ENCODE measurements at places on chromosomes 5 and 9. TPM values are rescaled to one million over a fixed set of nuclear protein-coding genes. Genes with fewer than 3 reads are reported as not detected.
A peak's percentile ranks its signal among the peaks of the same experiment; 100 is the strongest.

Gene ANKDD1B
- total RNA-seq = not detected

- DNase-seq = no peak
Observed at GRCh38 chr9:134942011-134942787, 24.5 kb upstream of the FCN1 start.

- peak; percentile 40 for DNase-seq
Observed at GRCh38 chr5:15254607-15255006, 245.4 kb upstream of the FBXL7 start.

DNA sequence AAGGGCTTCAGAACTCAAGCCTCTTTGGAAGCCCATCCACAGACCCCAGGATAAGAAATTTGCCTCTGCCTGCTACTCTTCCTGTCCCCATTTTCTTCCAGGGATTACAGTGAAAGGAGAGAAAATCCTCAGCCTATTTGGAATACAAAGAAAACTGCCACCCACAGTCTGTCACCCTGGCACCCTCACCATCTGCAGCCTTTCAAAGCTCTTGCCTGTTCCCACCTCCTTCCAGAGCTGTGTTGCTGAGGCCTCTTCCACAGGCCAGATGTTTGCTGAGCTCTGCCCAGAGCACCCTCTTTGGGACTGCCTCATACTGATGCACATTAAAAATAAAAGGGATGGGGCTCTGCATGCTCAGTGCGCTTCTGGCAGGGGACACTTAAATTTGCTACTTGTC, 35.9 kb upstream of the TAF1L start:
- DNase-seq = no peak

Gene NXNL2
- total RNA-seq = 3.2 TPM

DNA sequence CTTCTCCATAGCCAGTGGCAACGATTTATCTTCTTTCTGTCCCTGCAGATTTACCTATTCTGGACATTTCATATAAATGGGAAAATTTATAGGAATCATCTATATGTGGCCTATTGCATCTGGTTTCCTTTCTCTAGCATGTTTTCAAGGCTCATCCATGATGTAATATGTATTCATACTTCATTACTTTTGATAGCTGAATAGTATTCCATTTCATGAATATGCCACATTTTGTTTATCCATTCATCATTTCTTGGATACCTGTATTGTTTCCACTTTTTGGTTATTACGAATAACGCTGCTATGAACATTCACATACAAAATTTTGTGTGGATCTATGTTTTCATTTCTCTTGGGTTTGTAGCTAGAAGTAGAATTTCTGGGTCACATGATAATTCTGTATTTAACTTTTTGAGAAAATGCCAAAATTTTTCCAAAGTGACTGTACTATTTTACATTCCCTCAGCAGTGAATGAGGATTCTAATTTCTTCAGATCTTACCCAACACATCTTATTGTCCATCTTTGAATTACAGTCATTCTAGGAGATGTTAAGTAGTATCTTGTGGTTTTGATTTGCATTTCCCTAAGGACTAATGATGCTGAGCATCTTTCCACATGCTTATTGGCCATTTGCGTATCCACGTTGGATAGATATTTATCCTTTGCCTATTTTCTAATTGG, 3.6 kb downstream of the IARS1 start:
- DNase-seq = peak; percentile 60

GRCh38 chr5:175654339-175654738, 3.5 kb upstream of the HRH2 start:
- no peak for DNase-seq

DNA sequence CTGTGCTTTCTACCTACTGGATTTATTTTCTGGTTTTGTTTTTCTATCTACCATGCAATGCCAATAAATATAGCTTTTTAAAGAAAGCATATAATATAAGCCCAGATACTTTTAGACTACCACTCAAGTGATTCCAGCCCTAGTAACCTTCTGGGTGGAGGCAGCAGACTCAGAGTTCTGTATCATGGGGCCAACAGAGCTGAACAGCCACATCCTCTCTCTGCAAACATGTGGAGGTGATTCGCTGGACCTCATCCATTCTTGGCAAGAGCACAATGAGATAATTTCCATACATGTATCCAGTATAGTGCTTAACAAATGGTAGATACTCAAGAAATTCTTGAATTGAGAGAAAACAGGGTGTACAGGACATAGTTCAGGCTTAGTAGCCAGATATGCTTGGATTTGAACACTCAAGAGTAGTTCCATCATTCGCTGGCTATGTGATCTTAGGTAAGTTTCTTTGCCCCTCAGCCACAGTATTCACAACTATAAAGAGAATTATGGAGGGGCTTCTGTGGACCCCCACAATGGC, 124.5 kb downstream of the ASTN2 start:
- no peak for DNase-seq

DNA sequence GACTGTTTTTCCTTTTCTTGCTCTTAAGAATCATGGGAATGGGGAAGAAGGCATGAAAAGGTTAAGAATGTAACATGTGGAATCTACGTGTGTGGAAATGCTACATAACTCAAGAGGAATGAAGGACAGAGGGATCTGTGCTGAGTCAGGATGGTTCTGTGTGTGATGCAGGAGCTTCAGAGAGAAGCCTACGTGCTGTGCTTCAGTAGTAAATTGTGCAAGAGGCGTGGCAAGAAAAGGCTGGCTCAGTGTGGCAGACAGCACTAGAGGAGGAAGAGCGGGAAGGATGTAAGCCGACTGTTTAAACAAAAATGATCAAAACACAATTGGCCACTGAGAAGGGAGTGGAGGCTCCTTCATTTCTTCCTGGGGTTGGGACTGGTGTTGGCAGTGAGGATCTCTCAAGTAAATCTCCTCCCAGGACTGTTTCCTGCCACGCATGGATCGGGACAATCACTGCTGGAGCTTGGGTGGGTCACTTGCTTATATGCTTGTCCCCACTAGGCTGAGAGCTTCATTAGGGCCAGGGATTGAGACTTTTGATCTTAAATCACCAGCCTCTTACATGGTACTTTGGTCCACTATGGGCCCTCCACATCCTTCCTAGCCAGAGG, 59.4 kb upstream of the BASP1 start:
- peak; percentile 100 for DNase-seq

DNA sequence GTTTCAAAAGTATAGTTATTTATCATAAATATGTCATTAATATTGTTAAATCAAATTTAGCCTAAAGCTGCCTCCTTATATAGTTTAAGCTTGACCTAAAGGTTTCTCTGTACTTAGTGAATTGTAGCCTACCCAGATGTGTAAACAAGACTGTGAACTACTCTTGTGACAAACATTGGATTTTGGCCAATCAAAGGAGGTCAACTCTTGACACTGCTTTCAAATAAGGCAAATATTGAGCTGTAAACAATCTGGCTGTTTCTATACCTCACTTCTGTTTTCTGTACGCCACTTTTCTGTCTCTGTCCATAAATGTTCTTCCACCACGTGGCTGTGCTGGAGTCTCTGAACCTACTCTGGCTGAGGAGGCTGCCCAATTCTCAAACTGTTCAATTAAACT, 51.2 kb downstream of the FXN start:
- no peak for DNase-seq

Gene FSD1L
- total RNA-seq = 2.9 TPM

Gene FCN2
- total RNA-seq = not detected

GRCh38 chr5:168118042-168118668, 173.3 kb upstream of the WWC1 start:
- no peak for DNase-seq

Gene SOWAHA
- not detected for total RNA-seq

GRCh38 chr5:146410272-146410671, 36.9 kb upstream of the TCERG1 start:
- DNase-seq = no peak

DNA sequence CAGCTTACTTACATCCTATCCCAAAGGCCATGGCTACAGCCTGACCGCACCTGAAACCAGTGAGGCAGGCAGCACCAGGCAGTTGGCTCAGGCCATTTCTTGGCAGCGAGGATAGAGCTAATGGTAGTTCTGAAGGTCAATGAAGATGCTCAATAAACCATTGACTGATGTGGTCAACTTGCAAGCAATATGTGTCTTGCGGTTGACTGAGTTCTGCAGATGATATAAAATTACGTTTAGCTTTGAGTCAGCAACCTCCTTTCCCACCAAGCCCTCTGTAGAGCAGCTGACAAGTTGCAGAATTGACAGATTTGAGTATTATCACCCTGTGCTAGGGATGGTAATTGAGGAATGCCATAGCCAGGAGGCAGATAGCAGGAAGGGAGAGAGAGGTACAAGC, 189.0 kb upstream of the PUM3 start:
- DNase-seq = no peak

DNA sequence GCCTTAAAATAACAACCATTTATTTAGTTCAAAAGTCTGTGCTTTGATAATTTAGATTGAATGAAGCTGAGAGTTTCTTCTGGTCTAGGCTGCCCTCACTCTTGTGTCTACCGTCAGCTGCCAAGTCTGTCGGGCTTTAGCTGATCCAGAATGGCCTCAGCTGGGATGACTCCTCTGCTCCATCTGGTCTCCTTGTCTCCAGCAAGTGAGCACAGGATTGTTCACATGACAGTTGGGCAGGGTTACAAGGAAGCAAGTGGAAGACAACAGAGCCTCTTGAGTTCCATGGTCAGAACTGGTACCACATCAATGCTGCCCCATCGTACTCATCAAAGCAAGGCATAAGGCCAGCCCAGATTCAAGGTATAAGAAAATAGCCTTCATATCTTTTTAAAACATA, 9.0 kb downstream of the HTR1A start:
- DNase-seq = no peak

DNA sequence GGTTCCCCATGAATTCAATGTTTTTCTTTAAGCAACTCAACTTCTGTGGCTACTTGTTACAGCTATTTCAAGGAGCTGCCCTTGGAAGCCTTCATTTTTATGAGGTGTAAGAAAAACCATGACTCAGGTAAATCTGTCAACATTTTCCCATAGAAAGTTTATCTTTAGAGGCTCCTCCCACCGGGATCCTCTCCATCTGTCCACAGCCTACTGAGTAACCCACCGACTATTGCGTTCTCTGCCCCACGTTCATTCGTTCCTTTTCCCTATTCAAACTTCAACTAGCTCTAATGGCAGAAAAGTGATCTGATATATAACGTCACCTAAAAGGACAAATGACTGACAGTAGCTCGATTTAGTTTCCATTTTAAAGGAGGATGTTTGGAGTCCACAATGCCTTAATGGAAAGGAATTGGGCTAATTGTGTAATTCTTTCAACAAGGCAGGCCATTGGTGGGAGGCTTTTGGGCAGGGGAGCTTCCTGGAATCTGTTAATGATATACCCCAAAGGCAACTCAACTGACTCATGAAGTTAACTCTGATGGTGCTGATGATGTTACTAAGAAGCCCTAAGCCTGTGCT, 29.3 kb upstream of the NR3C1 start:
- DNase-seq = no peak
